T47D (cell line): ENCODE measurements at places on chromosomes 4 and X.

DNA sequence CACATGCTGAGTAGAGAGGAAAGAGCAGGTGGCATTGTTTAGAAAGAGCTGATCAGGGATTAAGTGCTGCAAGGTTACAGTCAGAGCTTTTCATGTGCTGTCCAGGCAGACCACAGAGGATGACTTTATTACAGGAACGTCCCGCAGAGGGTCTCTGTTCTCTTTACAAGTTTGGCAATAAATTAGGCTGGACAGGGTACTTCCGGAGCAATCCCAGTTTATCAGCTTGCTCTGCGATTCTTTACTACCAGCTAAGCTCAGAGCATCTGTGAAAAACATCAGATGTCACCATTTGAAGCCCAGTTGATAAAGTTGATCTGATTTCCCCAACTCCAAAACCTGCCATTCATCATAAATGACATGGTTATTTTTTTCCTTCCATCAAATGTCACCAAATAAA lies 633.1 kb downstream of the NLGN4X start:
- no peak for DNase-seq

- no peak for DNase-seq
These were observed 573.6 kb downstream of the ADGRL3 start for GRCh38 chr4:61773655-61774245.

DNA sequence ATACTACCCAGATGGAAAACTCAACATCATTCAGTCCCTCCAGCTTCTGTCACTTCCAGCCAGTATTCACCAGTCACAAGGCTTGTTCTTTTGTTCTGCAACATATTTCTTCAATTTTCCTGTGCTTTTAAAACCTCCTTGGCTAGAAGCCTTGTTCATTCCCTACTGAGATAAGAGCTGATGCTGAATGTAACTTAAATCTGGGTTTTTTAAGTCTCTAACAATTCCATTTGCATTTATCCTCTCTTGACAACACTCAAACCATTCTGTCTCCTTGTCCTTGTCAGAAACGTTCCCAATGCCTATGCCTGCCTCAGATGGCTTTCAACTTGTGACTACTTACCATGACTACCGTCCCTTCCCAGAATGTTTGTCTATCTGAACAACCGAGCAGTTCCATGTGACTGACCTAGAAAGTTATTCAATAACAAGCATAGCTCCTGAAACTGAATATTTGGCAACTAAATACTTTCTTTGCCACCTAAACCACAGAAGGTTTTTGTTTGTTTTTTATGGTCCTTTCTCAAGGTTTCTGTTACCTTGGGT lies 682.9 kb upstream of the GALNTL6 start:
- no peak for DNase-seq

DNA sequence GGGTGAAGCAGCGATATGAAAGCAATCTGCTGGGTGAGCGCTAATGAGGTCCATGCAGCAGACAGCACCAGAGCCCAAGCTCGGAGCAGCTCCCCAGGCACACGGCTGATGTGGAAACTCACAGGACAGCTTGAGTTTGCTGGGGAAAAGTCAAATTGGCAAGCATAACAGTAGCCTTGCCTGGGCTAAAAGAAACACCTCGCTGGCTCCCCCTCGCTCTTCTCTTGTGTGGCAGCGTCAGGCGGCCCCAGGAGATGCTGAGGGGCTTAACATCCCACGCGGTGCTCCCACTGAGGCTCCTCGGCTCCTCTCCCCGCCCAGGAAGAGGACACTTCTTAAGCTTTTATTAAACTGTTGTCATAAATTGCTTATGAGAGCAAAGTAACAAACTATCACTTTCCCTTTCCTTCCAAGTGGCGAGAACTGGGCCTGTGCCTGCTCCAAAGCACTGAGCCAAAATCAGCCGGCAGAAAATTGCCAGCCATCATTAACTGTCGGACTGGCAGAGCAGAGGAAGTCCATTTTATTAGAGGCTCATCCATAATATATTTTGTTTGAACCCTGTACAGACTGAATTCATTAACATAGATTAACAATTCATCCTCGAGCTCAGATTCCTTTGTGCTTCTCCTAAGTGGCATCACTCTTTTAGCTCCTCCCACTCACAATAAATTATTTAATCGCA lies 111.4 kb downstream of the TSPAN5 start:
- no peak for DNase-seq

DNA sequence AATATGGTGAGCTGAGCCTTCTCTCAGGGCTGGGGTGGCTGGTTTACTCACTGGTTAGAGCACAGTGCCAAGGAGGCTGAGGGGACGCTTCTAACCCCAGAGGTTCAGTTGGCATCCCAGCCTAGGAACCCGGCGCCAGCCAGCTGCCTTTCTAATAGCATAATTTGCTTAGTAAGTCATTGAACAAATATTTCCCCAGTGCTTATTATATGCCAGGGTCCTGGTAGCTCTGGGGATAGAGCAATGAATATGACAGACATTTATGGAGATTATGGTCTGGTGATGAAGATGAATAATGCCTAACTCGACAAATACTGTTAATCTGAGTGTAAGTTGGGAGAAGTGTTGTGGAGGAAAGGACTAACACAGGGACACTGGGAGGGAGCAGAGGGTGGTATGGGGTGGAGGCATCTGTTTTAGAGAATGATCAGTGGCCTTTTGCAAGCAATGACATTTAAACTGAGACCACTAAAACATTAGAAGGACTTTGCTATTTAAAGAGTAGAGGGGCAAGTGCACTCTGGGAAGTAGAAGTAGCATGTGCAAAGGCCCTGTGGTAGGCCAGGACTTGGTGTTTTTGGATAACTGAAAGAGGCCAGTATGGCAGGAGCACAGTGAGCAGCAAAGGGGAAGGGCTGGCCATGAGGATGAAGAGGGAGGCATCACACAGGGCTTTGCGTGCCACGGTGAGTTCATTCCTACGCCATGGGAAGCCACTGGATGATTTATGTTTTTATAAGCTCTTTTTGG lies 71.9 kb downstream of the ATG4A start:
- no peak for DNase-seq

GRCh38 chr4:115453416-115453815 lies 340.0 kb upstream of the NDST4 start:
- no peak for DNase-seq

- no peak for DNase-seq
These were observed 83.0 kb downstream of the MAB21L2 start for GRCh38 chr4:150664935-150665334.

DNA sequence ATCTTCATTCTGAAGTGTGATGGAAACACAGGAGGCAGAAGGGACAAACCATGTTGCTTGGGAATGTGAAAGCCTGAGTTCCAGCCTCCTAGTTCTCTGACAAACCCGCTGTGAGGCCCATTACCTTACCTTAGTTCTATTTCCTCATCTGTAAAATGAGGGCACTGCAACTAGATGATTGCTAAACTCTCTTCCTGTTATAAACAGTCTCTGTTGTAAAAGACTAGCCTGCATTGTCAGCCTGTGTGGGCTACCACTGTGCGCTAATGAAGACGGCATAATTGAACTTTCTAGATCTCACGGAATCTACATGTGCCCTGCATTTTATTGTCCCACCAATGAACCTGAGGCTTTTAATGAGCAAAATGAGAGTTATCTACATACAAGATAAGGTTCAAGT lies 147.2 kb downstream of the AFF2 start:
- no peak for DNase-seq

DNA sequence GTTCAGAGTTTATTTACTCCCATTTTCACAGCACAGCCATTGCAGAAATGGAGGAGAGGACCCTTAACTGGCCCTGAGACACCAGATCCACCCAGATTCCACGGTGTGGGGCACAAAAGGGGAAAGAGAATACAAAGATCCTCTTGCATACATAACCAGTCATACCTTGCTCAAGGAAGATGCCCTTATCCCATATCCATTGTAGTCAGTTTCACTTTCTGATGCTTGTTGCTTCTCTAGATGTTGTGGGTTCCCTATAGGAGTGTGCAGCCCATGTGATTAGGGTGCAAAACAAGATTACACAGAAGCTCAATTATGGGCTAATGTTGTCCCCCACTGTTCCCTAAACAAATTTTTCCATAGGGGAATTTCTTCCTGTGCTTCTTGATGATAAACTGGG lies 1309.0 kb upstream of the PABPC4L start:
- DNase-seq: no peak

DNA sequence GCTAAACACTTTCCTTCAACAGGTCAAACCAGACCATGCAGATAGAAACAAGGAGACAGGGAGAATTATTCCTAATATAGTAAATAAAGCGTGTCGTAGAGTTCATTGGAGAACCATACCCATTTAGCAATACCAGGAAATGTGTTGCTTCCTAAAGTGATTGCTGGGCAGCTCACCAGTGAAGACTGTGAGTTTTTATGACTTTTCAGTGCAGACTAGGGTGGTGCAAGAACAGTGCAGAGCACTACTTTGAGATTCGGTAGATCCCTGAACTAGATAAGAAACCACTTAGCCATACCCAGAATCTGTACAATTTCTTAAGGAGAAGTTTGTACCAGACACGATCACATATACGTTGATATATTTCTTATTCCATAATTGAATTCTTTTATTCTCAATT lies 87.4 kb downstream of the EMCN start:
- DNase-seq: no peak

GRCh38 chrX:122552286-122552800 lies 631.7 kb upstream of the GRIA3 start:
- DNase-seq: no peak

DNA sequence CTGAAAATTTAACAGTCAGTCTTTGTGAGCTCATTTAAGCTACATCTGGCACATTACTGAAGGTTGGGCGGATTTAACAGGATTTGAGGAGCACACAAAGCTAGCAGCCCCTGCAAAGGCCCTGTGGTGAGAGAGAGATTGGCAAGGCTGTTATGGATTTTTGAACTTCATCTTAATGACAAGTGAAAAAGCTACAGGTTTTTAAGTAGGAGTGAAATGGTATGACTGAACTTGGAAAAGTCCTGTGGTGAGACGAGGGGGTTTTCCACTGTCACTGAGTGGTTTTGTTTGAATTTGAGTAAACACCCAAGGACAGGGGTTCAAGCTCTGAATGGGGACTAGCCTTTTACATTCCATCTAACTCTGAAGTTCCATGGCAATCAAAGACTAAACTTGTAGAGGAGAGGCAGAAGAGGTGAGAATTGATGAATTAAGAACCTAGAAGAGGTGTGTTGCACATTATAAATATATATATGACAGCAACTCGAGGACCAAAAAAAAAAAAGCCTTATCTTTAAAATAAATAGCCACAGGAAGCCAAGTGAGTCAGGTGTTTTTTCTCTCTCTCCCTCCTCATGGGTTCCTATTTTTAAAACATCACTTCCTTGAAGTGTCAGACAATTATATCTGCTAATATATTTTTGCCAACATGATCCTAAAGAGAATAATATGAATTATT lies 47.8 kb upstream of the CLNK start:
- no peak for DNase-seq

GRCh38 chr4:146032234-146032860 lies 93.7 kb upstream of the ZNF827 start:
- no peak for DNase-seq

- no peak for DNase-seq
These were observed 39.2 kb upstream of the ASMTL start for GRCh38 chrX:1491851-1492349.

DNA sequence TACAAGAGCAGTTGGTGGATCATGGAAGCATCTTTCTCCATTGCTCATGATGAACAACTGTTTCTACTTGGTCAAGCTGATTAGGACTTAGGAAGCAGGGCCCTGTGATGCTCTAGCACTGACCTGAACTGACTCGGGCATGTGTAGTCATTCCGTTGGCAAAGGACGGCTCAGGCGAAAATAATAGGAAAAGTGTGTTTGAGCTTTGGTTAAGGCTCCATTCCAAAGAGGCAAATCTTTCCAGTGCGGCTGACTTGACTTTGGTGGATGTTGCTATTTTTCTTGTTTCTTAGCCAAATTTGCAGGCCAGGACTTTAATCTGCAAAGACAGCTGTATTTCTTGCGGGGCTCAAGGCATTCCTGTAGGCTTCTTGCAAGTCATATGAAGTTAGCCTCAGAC lies 39.5 kb downstream of the ZNF518B start:
- DNase-seq: no peak

- no peak for DNase-seq
These were observed 406.1 kb upstream of the TRAM1L1 start for GRCh38 chr4:117491516-117491915.

DNA sequence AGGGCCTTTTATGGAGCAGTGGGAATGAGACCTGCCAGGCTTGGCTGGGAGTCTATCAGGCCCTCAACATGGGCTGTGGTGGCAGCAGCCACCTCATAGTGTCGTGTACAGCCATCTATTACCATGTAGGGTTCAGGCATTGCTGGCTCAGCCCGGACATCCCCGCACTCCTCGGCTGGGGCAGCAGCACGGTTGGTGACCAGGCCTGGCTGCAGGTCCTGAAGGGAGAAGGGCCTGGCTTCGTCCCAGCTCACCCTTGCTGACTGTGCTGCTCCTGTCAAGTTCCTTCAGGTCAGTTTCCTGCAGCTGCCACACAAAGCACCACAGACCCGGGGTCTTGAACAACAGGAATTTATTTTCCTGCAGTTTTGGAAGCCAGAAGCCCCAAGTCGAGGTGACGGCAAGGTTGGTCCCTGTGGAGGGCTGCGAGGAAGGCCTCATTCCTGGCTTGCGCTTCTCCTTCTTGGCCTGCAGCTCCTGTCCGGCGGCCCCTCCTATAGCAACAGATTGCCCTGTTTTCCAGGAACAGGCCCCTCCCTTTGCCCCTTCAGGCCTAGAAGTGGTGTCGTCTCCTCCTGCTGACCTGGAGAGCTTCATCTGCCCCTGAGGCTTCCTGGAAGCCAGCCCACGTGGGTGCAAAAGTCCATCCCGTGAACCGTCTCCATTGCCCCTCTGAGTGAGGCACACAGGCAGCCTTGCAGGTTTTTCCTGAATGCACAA lies 25.2 kb upstream of the SORCS2 start:
- DNase-seq: no peak
